ENCODE measurements at places on chromosomes 5 and 9.
A peak's percentile ranks its signal among the peaks of the same experiment; 100 is the strongest.

- DNase-seq, result no peak
Observed at GRCh38 chr5:167849874-167850273, 441.6 kb upstream of the WWC1 start.

- no peak for DNase-seq
Observed at GRCh38 chr5:52743970-52744369, 43.7 kb upstream of the ITGA1 start.

DNA sequence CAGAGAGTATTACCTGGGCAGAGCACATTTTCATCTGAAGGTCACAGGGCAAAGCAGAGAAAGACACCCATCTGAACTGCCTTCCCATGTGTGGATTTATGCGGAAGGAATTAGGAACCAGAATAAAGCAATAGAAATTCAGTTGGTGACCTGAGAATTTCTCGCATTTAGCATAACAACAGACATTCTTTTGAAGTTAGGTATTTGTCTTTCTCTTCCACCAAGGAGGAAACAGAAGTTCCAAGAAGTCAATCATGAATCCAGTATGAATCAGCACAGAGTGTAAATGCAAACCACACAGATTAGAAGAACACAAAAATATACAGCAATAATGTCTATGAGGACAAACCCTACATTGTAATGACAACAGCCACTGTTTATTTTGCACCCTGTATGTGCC lies 515.2 kb upstream of the BRINP1 start:
- DNase-seq, result no peak

DNA sequence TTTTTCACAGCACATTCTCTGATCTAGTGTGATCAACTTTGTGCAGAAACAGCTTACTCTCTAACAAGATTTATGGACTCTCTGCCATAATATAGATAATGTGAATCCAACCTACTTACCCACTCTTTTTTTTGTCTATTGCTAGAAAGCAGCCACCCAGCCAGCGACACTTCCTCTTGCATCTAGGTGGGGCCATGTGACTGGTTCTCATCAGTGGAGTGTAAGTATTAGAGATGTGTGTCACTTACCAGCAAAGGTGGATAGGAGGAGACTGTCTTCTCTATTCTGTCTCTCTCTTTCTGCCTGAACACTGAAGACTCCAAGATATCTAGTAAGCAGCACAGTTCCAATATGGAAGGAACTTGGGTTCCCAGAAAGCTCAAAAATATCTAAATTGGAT lies 174.8 kb downstream of the MCTP1 start:
- no peak for DNase-seq

DNA sequence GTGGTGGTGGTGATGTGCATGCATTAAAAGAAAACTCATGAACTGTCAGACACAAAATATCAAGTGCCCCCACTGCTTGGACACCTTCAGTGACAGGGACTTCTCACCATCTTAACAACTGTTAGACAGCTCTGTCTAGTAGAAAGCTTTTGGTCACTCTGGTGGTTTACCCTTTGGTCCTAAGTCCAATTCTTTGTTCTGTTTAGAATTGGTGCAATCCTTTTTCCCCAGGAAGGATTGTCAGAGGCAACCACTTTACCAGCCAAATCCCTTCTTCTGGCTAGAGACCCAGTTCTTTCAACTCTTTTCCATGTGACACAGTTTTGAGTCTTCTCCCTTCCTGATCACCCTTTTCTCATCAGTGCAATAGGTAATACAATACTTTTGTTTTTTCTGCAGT lies 140.2 kb downstream of the SEC61B start:
- no peak for DNase-seq

- DNase-seq, result peak; percentile 77
Observed at GRCh38 chr5:43772764-43773477, 169.9 kb downstream of the NNT start.

DNA sequence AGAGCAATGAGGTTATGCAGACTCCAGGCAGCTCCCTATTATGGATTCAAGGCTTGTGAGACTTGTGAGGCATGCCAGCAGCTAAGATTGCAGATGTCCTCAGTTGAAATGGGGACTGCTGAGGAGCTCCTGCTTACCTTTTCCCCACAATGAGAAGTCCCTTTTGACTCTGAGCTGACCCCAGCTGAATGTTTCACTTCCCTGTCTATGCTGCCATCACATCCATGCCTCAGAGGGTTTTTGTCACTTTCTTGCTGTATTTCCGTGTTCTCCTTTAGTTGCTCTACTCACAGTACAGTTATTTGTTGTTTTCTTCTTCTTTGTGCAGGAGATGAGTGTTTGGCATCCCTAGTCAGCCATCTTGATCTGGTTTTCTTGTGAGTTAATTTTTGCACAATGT lies 18.8 kb upstream of the OR2S2 start:
- no peak for DNase-seq

DNA sequence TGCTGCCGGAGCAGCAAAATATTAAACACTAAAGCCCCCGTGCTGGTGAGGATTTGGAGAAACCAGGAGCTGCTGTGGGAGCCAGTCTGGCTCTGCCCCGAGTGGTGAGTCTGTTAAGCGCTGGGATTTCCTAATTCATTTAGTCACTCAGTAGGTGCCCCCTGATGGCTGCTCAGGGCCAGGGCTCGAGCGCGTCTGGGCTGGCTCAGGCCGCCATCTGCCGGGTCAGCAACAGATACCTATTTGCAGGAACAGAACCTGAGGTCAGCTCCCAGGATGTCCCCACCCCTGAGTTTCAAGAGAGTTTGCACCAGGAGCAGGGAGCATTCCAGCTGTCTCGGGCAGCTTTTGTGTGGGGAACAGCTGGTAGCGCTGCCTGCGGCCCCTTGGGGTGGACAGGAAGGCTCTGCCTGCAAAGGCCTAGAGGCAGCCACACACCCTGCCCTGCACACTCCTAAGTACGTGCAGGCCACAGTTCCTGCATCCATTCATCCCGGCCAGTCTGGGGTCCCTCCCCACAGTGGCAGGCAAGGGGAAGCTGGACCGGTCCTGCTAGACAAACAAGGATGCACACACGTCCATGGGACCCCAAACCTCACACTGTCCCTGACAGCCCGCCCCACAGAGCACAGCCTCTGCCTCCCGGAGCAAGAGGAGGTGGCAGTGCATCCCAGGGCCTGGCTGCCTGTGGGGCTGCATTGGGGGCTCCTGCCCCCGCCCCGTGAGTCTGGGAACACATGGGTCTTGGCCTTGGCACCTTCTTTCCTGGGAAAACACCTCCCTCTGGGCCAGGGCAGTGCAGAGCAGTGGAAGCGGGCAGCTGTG lies 83.7 kb downstream of the ADAMTS2 start:
- DNase-seq, result no peak

GRCh38 chr5:41369799-41370198 lies 140.6 kb downstream of the PLCXD3 start:
- no peak for DNase-seq

GRCh38 chr5:14077501-14077900 lies 65.6 kb upstream of the TRIO start:
- no peak for DNase-seq

DNA sequence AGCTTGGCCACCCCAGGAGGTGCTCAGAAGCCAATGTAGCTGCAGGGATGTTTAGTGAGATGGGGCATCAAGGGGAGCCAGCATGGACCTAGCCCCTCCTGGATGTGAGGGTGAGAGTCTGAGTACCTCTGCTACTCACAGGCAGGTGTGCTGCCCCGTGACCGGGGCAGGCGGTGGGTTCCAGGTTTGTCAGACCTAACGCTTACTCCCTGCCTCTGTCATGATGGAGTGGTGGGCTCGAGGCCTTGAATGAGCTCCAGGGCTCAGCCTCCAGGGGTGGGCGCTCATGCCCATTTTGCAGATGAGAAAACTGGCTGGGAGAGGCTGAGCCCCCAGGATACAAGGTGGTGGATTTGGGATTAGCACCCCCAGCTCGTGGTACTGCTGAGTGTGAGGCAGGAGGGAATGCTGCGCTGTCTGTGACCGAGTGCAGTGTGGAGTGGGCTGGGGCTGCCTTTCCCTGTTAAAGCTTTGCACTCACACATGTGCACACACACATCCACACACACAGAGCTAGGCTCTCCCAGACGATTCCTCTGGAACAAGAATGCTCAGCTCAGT lies 1.5 kb downstream of the RXRA start:
- no peak for DNase-seq

- no peak for DNase-seq
Observed at GRCh38 chr9:30661925-30662324, 1722.5 kb upstream of the ACO1 start.

DNA sequence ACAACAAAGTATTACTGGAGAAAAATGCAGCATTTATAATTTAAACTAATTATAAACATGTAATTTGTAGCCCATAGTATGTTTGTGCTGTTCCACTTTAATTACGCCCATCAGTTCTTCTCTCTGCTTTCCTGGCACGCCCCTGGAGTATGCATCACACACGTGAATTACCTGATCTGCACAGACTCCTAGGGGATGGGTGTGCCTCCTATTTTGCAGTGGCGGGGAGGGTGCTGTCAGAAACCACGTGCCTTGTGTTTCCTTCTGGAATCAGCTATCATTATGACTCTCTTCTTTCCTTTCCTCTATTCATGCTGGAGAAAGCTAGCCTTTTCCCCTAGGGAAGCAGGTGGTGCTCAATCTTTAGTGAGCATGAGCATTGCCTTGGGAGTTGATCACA lies 43.3 kb downstream of the RPS23 start:
- no peak for DNase-seq

GRCh38 chr5:153793699-153794098 lies 245.0 kb downstream of the FAM114A2 start:
- DNase-seq, result no peak

GRCh38 chr5:98314292-98314691 lies 459.2 kb upstream of the RGMB start:
- DNase-seq, result no peak

DNA sequence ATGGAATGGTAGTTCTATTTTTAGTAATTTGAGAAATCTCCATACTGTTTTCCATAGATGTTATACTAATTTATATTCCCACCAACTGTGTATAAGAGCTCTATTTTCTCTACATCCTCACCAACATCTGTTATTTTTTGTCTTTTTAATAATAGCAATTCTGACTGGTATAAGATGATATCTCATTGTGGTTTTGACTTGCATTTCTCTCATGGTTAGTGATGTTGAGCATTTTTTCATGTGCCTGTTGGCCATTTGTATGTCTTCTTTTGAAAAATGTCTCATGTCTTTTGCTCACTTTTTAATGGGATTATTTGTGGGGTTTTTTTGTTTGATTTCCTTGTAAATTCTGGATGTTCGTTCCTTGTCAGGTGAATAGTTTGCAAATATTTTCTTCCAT lies 154.4 kb downstream of the ZSWIM6 start:
- DNase-seq, result no peak

DNA sequence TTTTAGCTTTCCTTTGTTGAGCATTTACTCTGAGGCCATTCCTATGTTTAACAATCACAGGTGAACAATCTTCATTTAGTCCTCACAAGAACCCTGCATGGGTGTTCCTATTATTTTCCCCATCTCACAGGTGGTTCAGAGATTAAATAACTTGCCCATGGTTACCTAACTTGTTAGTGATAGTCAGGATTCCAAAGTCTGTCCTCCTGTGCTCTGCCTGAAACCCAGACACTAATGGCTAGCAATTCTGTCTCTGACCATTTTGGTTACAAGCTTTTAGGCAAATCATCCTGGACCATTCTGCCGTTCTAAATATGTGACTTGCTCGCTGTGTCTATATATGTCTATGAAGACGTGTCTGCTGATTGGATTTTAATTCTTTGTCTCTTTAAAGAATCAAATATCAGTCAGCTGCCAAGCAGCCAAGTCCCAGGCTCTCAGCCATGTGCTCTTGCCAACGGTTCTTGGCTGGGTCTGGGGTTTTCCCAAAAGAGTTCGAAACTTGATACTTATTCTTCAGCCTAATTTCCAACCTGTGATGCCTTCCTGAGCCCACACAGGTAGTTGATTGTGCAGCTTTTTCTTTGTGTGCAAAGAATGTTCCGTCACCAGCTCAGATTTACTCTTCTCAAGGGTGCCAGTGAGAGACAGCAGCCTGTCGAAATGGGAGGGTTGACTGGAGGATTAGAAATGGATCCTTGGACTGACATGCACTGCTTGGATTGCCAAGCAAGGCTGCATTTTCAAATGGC lies 121.7 kb downstream of the NREP start:
- DNase-seq, result no peak

DNA sequence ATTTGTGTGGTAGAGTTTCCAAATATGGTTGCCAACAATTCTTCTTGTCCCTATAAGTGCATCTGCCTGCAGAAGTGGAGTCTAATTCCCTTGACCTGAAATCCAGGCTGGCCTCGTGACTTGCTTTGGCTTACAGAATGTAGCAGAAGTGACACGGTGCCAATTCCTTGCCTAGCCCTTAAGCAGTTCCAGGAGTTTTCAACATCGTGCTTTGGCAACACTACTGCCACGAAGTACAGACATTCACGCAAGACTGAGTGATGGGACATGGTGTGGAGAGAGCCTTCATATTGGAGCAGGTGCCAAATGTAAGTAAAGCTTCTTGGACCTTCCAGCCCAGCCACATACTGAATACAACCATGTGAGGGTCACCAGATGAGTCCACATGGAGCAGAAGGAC lies 92.9 kb upstream of the NEK6 start:
- DNase-seq, result no peak

- DNase-seq, result peak; percentile 50
Observed at GRCh38 chr9:89428901-89429890, 68.7 kb downstream of the SEMA4D start.

DNA sequence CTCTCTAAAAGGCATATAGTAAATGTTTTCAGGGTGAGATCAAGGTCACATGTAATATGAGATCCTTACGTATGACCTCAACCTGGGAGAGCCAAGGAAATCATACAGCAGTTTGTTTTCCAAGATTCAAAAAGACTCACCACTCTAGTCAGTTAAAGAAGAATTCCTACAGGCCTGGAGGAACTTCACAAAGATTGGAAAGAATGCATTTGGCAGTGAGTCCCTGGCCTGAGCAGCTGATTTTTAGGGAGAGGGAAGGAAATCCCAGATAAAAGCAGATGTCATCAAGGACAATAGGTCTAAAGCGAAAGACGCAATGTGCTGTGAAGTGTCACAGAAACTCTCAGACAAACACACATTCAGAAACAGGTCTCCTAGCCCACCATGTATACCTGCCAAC lies 424.0 kb upstream of the ZNF462 start:
- DNase-seq, result no peak

All from hematopoietic multipotent progenitor cell treated with erythropoietin and hydrocortisone succinate and interleukin-3 and kit ligand, for 15 days (in vitro differentiated cells).